Stimulated activated CD4-positive, alpha-beta T cell treated with anti-CD3 and anti-CD28 coated beads, Interleukin-2, amount 100 ng/mL, for 4 hours (primary cell): ENCODE measurements at places on chromosomes 6 and 20.
A peak's percentile ranks its signal among the peaks of the same experiment; 100 is the strongest.

DNA sequence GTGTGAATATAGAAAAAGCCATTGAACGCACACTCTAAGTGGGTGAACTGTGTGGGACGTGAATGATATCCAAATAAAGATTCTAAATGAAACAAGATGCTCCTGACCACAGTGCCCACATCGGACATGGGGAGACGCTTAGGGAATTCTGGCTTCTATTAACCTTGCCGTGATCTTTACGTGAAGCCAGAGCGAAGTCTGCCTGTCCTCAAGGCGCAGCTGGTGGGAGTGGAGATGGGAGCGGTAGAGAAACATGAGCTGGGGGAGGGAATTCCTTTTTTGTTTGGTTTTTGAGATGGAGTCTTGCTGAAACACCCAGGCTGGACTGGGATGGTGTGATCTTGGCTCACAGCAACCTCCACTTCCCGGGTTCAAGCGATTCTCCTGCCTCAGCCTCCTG lies 46.0 kb downstream of the VSTM2L start:
- no peak for DNase-seq

DNA sequence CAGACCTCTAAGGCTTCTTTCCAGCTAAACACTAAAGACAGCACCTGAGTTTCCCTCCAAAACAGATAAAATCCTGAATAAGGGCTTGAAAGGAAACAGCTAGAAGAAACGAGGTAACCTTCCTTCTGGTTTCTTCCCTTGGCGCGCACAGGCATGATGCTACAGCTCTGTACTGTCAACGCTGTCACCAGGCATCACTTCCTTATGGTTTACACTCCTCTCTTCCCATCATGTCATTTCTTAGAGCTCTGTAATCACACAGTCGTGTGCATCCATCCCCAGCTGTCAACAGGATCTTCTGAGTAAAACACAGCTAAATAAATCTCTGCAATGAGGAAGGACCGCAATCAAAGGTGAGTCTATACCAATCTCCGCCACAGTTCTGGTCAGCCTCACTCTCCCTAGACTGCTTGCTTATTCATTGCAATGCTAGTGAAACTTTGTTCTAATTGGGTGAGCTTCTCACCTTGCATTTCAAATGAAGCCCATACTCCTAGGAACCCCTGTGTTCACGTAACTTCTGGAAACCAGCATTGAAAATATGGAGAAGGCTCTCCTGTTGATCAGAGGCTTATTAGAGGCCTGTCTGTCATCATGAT lies 162.6 kb upstream of the DTNBP1 start:
- DNase-seq, result no peak

DNA sequence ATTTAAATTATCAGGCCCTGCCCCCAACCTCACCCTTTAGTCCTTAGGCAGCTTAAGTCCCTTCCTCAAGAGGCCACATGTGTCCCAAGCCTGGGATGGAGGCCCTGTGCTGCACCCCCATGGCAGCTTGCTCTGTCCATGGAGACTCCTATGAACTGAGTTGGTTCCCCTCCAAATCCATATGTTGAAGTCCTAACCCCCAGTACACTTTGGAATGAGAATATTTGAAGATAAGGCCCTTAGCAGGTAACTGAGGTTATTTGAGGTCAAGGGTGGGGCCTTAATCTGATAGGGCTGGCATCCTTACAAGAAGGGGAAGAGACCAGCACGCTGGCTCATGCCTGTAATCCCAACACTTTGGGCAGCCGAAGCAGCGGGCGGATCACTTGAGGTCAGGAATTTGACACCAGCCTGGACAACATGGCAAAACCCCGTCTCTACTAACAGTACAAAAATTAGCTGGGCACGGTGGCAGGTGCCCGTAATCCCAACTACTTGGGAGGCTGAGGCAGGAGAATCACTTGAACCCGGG lies 6.7 kb upstream of the BEND3 start:
- DNase-seq, result no peak

DNA sequence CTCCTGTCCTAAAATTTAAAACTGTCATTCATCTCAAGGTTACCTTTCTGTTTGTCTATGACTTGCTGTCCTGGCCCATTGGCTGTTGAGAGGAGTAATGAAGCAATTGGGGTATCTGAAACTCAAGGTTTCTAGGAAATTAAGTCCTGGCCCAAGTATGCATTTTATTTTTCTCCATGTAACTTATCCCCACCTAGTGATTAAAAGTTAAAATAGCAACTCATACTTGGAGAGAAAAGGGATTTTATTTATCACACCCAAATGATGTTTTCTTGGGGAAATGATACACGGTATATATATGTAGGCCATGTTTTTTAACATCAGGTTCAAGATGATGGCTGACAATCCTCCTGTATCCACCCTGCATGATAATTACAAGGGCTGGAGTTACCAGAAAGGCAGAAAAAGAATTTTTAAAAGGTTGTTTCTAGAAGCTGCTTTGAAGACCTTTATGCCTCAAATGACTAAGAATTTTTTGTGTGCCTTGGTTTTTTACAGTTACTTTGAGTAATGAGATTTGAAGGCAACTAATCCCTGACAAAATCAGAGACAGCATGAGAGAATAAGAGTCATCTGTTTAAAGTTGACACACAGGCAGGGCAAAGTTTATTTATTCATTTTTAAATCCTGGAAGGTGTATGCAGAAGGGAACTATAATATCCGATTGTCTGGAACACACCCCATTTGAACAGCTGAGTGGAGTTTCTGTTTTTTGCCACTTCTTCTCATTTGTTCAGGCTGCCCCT lies 28.9 kb upstream of the C6orf58 start:
- no peak for DNase-seq

GRCh38 chr20:19747903-19748302 lies 10.2 kb upstream of the RIN2 start:
- no peak for DNase-seq

DNA sequence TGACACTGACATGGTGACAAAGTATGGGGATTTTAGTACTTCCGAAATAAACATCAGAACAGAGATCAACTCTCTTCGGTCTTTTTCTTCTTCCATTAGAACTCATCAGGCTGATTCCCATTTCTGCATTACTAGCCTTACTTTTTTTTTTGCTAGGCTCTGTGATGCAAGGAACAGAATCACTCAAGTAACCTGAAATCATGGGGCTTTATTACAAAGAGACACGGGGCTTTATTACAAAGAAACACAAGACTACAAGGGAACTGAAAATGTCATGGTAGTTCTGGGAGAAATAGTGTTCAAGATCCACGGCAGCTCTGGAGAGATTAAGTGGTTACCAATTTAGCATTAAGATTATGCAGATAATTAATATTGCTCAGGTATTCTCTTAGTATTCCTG lies 11.6 kb downstream of the SOX4 start:
- no peak for DNase-seq

DNA sequence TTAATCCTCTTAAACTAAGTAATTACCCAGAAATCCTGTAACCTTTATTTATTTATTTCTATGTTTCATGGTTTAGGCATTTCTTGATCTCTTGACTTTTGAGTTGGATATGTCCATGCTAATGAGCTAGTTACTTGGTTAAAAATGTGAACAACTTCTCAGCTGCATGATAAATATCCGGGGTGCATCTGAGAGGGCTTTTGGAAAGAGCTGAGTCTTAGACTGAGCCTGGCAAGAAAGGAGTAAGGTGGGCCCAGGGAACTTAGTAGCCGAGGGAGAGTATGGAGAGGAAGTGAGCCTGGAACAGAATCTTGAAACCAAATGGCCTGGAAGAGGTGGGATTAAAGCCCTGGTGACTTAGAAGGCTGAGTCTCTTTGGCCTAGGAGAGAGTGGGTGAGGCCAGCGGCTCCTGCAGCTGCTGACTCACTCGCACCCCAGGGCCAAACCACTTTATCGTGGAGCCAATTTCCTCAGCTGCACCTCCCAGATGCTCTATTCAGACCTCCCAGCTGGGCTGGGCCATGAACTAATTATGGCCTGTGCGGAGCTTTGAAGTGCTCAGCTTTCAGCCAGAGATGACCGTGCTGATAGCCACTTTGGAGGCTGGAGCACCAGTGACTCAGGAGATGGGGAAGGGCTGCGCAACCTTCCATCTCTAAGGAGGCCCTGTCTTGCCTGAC lies 19.1 kb downstream of the TGM3 start:
- no peak for DNase-seq

DNA sequence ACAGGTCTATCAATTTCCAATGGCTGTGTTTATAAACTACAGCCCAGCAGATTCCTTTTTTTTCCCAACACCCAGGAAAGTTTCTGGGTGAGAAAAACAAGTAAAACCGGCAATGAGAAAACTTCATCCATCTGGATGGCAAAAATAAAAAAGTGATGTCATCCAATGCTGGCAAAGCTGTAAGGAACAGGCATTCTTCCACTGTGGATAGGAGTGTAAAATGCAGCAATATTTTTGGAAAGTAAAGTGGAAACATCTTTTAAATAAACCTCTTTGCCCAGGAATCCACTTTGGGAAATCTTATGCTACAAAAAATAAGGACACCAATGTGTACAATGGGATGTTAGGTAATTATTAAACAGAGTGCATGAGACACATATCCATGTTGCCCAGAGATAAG lies 102.1 kb upstream of the NT5E start:
- no peak for DNase-seq

DNA sequence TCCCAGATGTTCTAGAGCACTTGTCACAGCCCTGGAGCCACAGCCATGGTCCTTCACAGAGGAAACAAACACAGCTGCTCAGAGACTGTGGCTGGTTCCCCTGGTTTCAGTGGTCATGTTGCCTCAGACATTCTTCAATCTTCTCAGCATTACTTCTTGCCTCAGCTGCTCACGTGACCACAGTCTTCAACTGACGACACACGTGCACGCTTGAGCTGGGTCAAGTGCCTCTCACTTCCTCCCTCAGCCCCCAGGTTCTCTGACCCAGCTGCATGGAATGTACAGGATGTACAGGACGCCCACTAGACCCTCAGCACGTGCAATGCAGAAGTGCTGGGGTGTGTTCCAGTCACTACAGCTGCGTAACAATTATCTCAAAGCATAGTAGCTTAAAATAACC lies 159.8 kb upstream of the GGTLC1 start:
- DNase-seq, result no peak

GRCh38 chr6:33410711-33411631 lies at the start of gene PHF1:
Gene PHF1 (plus strand): TSS chr6:33411014. CDS start chr6:33412264, 1,250 bp downstream.
- peak; percentile 78 for DNase-seq

DNA sequence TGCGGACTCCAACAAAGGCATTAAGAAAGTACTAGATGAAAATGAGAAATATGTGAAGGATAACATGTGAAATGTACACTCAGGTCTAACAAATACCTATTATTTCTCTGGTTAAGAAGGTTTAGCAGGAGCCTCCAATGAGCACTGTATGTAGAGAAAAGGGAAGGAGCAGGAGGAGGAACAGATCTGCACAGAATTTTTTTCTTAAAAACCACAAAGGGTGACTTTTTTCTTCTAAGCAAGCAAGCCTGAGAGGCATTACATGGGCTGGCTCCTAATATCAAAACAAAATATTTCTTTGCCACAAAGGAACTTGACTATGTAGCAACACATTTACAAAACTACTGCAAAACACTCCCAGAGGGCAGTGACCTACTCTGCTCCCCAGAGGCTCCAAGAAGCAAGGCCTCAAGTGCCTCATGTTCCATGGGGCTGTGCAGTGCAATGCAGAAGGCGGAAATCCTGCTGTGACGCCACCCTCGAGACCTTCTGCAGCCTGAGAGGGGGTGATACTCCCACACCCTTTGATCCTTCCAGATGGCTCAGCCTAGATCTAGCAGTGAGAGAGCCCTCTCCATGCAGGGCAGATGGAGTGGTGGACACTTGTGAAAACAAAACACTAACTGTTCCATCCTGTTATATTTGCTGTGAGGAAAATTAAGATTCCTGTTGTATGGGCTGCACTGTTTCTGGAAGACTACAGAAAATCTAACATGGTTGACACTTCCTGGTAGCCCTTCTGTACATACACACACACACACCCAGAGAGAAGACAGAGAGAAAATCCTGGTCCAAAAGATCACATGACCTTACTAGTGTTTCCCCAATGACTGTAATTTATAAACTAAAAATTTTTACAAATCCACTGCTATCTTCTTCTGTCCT lies 36.0 kb upstream of the SMIM29 start:
- DNase-seq, result no peak
